ENCODE measurements at places on chromosomes 7 and 10.

GRCh38 chr7:153530441-153530840, 521.8 kb upstream of the DPP6 start:
- no peak for DNase-seq

DNA sequence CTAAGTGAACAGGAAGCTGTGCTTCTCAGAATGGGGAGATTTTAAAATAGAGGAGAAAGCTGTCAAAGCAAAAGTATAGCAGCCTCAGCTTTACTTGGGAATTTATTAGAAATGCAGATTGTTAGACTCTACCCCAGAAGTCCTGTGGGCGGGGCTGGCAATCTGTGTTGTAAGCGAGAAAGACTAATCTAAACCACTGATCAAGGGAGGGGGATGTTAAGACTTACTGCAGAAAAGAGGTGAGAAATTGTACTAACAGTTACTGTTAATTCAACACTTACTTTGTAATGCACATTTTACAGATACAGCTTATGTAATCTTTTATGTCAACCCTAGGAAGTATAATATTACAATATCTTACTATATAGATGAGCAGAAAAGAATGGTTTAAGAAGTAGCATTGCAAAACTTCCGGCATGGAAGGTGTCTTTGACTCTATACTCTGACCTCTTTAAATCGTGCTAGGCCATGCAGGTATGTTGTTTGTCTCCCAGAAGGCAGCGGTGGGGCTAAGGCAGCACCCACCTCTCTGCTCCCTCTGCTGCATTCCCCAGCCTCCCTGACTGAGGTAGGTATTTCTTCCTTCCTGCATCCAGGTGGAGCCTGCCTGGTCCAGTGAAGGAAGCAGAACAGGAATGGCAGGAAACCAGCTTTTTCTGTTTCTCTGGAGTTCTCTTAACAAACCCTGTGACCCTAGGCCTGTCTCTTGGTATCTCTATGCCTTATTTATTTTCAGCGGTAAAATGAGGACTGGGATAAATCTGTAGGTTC, 462.2 kb downstream of the AUTS2 start:
- DNase-seq = no peak

DNA sequence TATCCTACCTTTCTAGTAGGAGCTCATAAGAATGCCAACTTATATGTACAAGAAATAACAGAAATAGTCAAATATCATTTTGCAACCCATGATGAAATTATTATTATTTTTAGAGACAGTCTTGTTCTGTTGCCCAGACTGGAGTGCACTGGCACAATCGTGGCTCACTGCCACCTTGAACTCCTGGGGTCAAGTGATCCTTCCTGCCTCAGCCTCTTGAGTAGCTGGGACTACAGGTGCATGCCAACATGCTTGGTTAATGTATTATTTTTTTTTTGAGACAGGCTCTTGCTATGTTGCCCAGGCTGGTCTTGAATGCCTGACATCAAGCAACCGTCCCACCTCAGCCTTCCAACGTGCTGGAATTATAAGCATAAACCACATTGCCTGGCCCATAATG, 44.8 kb downstream of the TNPO3 start:
- DNase-seq = no peak

DNA sequence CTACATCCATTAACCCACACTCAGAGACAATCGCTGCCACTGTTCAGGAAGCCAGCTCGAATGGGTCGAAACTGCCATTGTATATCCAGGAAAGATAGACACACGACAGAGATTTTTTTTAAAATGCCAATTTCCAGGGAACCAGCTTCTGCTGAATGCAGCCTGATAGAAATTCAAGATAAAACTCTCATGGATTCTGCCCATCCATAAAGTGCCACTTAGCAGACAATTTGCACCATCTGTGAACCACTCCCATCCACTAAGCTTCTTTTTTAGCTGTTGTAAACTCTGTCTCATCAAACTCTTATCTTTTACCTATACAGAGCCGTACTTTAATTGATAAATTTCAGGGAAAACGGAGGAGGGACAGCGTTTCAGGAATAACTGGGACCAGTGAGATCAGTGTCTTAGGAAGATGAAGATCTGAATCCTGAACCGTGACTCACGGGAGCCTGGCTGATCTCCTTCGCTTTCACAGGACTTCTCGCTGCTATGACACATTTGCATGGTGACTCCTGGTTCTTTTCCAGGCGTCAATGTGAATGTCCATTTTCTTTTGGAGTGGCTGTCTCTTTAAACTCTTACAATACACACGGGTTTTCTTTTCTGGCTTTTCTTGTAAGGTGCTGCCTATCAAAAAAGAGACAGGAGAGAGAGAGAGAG, 103.4 kb downstream of the FAM204A start:
- DNase-seq = peak; percentile 64

DNA sequence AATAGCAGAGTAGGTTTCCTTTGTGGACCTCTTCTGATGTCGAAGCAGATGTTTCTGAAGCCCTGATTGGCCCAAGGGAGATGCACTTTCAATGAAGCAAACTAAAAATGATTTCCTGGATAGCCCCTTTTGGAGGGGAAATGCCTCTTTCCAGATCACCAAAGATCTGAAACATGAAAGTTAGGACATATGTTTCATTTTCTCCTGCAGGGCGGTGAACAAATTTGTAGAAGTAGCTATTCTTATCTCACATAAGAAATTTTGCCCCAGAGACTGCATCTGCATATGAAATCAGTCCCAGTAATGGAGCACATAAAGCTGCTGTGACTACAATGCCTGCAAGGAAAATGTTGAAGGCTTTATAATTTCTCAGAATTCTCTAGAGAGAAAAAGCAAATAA, 56.0 kb downstream of the THSD7A start:
- DNase-seq = no peak

DNA sequence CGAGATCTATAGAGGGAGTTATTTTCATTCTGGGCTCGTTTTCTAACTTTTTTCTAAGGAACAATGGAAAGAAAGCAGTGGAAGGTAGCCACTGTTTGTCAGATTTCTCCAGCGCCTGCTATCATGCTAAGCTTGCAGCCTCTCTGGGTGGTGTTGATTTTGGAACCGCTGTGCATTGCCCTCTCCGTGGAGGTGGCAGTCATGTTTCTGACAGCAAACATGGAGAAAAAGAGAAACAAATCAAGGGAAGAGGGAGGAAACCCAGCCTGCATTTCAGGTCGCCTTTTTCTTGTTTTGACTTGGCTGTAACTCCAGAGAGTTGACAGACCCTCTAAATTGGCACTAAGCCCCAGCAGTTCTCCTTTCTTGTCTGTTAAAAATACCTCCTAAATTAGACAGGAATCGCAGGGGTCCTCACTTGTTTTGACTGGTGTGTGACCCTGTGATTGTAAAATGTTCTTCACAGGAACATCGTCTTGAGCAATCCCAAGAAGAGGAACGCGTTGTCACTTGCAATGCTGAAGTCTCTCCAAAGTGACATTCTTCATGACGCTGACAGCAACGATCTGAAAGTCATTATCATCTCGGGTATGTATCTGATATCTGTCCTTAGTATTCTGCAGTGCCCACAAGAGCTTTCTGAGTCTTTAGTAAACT, 4.8 kb downstream of the ECHDC3 start:
- DNase-seq = no peak

GRCh38 chr7:104839842-104840241, 174.2 kb upstream of the KMT2E start:
- no peak for DNase-seq

GRCh38 chr10:63478564-63478963, 12.8 kb upstream of the JMJD1C start:
- DNase-seq = no peak

GRCh38 chr7:88278881-88279280, 27.8 kb downstream of the STEAP4 start:
- no peak for DNase-seq

DNA sequence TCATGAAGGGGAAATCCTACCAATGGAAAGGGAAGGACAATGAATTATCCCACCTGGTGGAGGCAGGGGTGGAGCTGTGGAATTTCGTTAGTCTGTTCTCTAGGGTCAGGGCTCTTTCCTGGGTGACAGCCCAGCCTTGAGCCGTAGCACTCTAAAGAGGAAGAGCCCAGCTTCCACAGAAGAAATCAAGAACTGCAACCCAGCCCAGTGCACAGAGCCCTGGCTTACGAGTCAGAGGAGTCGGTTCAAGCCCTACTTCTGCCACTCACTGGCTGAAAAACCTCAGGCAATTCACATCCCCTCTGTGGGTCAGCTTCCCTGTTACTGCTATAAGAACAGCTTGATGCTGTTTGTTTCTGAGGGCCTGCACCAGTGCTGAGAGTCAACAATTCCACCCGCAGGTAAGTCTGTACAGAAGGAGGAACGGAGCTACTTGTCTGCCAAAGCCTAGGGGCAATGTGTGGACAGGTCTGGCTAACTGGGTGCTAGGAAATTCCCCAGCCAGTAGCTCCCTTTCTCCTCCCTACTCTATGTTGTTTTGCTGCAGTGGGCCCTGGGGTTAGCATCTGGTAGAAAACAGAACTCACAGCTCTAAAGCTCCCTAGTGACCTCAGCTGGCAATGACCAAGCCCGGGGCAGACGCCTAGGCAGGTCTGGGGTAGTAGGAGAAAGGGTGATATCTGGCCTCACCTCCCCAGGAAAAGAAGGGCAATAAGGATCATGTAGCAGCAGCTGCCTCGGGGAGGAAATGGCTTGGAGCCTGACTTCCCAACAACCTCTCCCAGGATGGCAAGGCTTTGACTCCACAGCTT, 3.3 kb downstream of the AVPI1 start:
- peak; percentile 38 for DNase-seq

DNA sequence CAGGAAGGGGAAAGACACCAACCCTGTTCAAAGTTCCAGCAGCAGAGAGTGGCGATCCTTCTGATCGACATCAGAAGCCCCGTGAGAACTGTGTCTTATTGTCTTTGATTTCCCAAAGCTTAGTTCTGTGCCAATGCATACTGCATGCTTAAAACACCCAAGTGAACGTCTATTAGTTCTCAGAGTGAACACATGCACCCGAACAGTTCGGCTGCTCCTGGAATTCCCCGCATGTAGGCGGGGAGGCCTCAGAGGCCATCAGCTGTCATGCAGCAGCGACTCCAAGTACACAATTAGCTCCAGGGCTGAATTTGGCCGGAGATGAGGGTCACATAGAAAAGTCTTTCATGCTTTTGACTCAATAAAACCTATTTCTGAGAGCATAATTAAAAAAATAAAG, 276.9 kb downstream of the ZMYND11 start:
- no peak for DNase-seq

DNA sequence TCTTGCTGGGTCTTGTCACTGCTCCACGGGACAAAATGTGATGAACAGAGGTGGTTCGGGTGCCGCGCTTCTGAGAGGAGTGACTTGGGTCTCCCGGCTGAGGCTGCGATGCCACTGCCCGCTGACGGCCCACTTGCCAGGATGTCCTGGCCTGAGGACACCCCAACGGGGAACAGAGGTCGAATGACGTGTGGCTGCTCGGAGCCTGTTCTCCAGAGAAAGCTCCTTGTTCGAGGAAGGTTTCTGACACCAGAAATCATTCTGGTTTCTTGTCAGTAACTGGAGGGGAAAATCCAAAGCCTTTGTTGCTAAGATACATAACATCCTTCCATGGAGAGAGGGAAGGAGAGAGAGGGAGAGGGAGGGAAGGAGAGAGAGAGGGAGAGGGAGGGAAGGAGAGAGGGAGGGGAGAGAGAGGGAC, 236.4 kb downstream of the WDR37 start:
- DNase-seq = no peak

- peak; percentile 23 for DNase-seq
Observed at GRCh38 chr10:32004161-32004591, 52.0 kb downstream of the KIF5B start.

DNA sequence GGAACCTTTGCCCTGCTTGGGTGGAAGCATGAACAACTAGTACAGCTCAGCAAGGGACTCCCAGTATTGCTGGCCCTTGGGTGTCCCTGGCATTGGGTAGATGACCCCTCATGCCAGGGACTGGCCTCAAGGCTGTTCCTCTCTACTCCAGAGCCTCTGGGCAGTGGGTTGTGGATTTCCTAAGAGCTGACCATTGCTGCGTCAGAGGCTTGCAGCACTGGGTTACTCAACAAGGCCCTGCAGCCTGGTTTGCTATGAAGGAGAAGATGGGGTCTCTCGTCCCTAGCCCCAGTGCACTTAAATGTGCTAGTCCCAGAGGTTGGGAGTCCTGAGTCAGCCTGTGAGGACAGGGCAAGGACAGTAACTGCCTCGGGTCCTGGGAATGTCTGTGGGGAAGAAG, 2.5 kb downstream of the VSIR start:
- DNase-seq = no peak

GRCh38 chr7:110129159-110129558, 961.8 kb upstream of the LRRN3 start:
- DNase-seq = no peak

- DNase-seq = no peak
Observed at GRCh38 chr7:1936531-1937251, 266.6 kb downstream of the ELFN1 start.

DNA sequence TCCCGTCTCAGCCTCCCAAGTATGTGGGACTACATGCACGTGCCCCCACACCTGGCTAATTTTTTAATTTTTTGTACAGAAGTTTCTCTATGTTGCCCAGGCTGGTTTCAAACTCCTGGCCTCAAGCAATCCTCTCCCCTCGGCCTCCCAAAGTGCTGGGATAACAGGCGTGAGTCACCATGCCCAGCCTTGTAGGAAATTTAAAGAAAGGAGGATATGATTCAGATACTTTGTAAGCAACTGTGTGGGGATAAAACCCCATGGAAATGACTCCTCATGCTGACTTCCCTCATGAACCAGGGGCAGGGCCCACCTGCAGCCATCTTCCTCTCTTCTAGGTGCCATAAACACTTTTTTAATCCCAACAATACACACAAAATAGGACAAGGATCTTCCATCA, 50.2 kb downstream of the APBB1IP start:
- peak; percentile 75 for DNase-seq

DNA sequence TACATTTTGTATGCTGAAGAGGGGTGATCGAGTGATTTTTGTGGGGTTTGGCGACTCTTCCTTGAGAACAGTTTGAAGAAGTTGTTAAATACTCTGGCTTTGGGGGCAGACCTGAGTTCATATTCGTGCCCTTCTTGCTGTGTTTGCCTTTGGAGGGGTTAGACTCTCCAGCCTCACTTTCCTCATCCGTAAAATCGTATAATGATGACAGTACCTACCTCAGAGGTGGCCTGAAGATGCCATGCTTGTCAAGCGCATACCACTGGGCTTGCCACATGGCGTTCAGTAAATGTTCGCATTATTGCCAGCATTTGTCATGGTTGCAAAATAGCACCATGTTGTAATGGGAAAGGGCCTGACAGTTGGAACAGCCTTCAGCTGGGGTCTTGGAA, 1.3 kb downstream of the STK17A start:
- peak; percentile 80 for DNase-seq

GRCh38 chr10:86673216-86673826, 5.0 kb downstream of the LDB3 start:
- DNase-seq = no peak

- DNase-seq = no peak
Observed at GRCh38 chr7:79668292-79668691, 214.8 kb upstream of the MAGI2 start.
